WTC11 (cell line): ENCODE measurements at places on chromosomes 7 and 10. TPM values are rescaled to one million over a fixed set of nuclear protein-coding genes. Genes with fewer than 3 reads are reported as not detected.

RNLS gene
- 8.7 to 9.2 TPM (median 8.7 TPM) in 3 replicates for total RNA-seq

DNA sequence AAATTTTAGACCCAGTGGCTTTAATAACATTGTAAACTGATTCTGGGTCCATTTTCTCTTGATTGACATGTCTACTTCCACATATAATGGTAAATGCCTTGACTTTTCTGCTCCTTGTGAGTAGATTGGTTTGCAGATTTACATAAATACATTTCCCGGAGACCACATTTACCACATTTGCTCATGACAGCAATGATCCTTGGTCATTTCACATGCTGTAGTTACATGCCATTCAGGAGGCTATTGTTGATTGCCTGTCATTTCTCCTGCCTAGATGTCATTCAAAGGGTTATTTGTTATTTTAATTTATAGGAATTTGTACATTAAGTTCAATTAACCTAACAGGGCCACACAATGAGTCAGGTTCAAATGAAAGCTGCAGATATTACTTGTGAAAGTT is 280.5 kb downstream of the CNTNAP2 start:
- DNase-seq = no peak

DENND11 gene
- total RNA-seq = 20.6 to 22.1 TPM (median 20.8 TPM) in 3 replicates

GRCh38 chr7:63042730-63043511 is 955.7 kb upstream of the ZNF722 start:
- DNase-seq = no peak

DNA sequence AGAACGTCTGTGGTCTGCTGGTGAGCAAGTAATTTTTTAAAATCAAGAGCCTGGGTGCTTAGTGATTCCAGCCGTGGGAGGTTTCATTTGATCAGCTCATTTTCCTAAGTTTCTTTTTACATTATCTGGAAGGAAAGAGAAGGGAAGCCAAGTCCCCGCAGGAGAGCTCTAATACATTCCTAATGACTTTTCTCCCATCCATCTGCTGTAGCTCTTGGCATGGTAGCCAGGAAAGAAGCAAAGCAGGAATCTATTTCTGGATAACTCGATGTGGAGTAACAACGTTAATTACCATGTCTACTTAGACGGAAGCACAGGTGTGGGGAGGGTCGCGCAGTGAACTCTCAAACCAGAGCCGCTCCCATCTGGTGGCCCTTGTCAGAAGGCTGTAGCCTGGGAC is 121.9 kb downstream of the PAXIP1 start:
- DNase-seq = no peak

DNA sequence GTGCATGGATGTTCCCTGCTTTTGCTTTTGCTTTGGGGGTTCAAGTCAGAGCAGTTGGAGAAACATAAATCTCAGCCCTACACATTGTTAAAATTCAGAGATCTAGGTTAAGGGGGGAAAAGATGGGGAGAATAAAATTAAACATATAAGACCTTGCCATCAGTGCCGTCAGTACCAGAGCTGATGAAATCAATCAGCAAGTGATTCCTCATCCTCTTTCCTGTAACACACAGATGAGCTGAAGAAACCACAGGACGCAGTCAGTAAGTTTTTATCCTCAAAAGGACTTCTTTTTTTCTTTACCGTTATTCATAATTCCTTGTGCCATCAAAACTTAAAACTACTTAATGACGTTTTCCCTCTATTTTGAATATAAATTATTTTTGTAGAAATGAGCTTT is 5.9 kb downstream of the HECW1 start:
- no peak for DNase-seq

DNA sequence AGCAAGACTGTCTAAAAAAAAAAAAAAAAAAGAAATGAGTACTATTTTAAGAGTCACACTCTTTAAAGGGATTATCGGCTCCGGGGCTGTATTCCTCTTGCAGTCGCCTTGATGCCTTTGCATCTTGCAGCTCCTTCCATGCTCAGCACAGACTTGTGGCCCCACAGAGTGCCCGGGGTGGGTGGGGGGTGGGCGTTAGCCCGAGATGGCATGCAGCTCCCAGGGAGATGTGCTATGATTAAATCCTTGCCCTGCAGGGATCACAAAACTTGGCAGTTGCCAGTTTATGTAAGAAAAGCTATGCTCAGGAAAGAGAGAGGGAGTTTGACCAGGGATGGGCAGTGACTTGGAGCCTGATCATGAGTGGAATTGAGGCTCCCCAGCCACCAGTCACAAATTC is 81.9 kb downstream of the CCDC3 start:
- DNase-seq = no peak

- no peak for DNase-seq
Measured at GRCh38 chr7:128003787-128004186, 27.4 kb downstream of the LRRC4 start.
